ENCODE measurements at places on chromosomes 3 and 15.

- no peak for DNase-seq
Observed at GRCh38 chr3:187735837-187736236, 9.4 kb downstream of the BCL6 start.

GRCh38 chr15:101043911-101044624 lies 124.9 kb downstream of the LRRK1 start:
- no peak for DNase-seq

DNA sequence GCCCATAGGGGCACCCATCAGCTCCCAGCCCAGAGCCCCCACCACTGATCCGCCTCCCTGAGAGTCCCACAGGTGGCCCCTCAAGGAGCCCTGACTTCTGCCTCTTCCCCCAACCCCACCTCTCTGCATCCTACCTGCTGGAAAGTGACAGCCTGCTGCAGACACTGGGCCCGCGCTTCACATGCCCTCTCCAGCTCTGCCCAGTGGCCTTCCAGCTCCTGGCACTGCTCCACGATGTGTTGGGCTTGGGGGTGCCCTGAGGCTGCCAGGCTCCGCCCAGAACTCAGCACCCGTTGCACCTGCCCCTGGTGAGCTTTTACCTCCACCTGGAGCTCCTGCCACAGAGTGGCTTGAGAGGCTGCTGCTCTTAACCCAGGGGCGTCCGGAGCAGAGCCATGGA lies 20.1 kb downstream of the SPTBN5 start:
- DNase-seq, result no peak

GRCh38 chr3:53195602-53196574 lies 34.9 kb downstream of the PRKCD start:
- DNase-seq, result peak; percentile 80

GRCh38 chr15:98951493-98952320 lies 55.9 kb downstream of the PGPEP1L start:
- no peak for DNase-seq

- no peak for DNase-seq
Observed at GRCh38 chr15:68299436-68299835, 21.9 kb downstream of the FEM1B start.

- no peak for DNase-seq
Observed at GRCh38 chr15:39922462-39923092, 2.5 kb upstream of the GPR176 start.

GRCh38 chr3:114155370-114155821 lies 23.5 kb downstream of the DRD3 start:
- no peak for DNase-seq

DNA sequence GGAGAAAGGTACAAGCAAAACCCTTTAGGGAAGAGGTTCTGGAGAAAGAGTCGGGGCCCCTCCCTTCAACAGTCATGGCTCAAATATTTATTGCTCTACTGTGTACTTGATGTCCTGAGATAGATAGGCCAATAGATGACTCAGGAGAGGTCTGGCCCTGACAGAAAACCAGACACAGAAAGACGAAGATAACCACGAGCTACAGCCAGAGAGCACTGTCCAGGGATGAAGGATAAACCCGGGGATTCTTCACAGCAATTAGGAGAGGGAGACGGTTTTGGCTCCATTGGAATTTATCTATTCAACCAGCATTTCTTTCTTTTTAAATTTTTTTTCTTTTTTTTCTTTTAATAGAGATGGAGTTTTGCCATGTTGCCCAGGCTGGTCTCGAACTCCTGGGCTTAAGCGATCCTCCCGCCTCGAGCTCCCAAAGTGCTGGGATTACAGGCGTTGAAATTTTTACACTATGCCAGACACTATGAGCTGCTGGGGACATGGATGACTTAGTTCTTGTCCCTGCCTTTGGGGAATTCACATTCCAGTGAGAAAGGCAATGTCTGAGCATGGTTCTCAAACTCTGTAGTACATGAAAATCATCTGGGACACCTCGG lies 4.6 kb upstream of the CIDEC start:
- DNase-seq, result no peak

- no peak for DNase-seq
Observed at GRCh38 chr15:52183562-52184173, 7.5 kb downstream of the GNB5 start.

GRCh38 chr3:16370872-16371740 lies 106.1 kb downstream of the OXNAD1 start:
- peak; percentile 44 for DNase-seq

- no peak for DNase-seq
Observed at GRCh38 chr3:181274025-181274424, 284.5 kb upstream of the DNAJC19 start.

- DNase-seq, result peak; percentile 50
Observed at GRCh38 chr3:123105201-123106189, 38.7 kb downstream of the PDIA5 start.

DNA sequence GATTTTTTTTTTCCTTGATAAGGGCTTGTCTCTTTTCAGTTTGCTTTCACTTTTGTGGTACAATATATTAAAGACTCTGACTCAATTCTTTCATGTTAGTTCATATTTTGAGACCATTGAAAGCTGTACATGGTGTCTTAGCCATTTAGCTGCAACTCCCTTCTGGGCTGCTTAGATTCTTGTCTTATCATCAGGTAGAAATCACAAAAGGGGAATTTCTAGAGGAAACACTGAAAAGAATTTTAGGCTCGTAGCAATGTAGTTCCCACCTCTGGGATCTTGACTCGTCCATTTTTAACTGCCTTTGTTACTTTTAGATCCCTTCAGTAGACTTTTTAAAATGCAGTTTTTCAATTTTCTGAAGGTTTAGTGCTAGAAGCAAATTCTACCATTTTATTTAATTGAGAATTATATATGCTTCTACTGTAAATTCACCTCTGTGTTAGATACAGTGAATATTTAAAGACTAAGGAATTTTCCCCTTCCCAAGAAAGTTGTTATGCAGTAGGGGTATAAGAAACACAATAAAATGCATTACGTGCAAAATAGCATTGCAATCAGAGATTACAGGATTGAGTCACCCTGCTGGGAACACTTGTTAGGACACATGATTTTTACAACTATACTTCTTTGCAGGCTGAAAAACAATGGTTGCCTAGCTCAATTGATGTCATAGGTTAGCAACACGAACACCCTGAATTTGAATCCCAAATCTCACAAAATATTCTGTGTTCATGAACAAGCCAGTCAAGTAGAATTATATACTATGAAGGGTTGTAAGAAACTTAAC lies 772.7 kb downstream of the PDCD6IP start:
- DNase-seq, result no peak

DNA sequence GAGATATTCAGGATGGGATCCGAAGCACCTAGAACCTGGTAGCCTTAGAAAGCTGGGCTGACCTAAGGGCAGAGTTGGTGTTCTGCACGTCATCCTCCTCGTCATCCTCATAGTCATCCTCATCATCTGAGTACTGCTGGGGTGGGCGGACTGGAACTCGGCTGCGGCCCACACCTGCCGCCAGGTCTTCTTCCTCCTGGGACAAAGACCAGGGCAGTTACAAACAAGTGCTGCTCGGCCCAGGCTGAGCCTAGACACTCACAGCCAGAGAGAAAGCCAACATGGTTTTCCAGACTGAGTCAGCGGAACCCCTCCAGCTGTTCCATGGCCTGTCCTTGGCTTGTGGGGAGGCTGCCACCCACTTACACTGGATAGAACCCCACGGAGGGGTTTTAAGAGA lies 40.5 kb downstream of the SEMA3G start:
- no peak for DNase-seq

GRCh38 chr15:67550522-67550921 lies 8.0 kb downstream of the MAP2K5 start:
- no peak for DNase-seq

DNA sequence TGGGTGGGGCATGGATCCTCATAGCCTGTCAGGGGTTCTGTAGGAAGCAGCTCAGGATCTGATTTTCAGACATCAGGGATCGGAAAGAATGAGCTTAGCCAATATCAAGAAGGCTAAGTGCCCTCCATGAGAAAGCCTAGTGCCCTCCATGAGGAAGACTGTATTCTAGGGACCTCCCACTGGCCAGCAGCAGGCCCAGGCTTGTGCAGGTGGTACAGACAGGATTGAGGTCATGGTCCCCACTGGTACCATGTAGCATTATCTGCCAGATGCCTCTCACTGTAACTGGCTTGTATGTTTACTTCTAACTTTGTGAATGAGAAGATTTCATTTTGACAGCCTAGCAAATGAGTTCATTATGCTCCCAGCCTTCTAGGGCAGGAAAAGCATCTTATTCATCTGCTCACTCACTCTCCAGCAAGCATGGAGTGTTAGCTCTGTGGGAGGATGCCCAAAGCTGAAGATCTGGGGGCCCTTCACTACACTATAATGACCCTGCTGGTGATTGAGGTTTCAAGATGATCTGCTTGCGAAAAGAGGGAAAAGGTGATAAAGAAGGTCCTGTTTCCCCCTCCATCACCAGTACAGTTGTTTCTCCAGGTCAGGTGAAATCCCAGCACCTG lies 7.5 kb downstream of the EPHB1 start:
- DNase-seq, result no peak

GRCh38 chr3:102791641-102792589 lies 357.1 kb downstream of the ZPLD1 start:
- no peak for DNase-seq

DNA sequence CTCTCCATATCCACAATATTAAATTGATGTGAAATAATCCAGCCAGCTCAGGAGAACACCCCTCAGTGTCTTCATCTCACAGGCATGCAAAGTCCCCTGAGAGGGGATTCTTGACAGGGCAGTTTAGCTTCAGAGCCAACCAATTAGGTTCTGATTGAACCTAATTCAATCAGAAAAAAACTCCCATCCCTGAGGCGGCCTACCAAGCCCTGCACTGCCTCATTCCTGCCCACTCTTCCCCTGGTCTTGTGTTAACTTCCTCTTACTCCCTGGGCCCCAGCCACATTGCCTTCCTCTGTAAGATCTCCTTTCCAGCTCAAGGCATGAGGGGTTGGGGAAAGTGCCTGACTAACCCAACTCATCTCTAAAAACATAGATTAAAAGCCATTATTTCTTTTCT lies 46.1 kb downstream of the FRMD4B start:
- no peak for DNase-seq

DNA sequence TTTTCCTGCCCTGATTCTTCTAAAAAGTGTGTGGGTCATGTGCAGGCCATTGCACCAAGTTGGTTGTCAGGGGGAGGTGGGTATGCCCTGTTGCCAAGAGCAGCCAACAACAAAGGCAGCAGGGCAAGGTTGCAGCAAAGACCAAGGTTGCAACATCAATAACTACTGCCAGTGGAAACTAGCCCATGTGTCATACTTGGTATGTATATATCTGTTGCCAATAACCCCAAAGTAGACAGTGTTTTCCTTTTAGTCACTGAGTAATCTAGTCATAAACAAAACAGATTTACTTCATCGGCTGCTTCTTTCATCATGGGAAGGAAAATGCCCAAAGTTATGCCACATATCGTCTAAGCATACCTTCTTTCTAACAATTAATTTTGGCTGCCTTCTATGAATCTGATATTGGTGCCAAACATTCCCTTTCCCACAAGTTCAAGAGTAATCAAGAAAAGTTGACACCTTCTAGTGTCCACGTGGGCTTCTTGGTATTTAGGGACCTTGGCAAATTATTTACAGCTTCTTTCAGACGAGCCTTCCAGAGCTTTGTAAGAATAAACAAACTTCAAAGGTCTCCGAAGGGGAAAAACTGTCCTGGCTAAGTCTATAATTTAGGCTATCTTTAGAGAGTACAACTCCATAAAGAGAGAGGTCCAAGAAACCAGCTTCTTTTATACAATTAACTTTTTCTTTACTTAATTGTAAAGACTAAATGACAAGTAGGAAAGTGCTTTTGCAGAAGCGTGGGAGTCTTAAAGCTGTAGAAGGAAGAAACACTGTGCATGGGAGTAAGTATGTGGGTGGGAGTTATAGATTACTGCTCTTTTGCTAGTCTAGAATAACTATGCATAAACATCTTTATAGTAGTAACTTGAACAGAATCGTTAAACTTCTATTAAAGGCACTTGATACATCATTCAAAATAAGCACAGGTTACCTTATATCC lies 10.0 kb upstream of the MBNL1 start:
- DNase-seq, result no peak

DNA sequence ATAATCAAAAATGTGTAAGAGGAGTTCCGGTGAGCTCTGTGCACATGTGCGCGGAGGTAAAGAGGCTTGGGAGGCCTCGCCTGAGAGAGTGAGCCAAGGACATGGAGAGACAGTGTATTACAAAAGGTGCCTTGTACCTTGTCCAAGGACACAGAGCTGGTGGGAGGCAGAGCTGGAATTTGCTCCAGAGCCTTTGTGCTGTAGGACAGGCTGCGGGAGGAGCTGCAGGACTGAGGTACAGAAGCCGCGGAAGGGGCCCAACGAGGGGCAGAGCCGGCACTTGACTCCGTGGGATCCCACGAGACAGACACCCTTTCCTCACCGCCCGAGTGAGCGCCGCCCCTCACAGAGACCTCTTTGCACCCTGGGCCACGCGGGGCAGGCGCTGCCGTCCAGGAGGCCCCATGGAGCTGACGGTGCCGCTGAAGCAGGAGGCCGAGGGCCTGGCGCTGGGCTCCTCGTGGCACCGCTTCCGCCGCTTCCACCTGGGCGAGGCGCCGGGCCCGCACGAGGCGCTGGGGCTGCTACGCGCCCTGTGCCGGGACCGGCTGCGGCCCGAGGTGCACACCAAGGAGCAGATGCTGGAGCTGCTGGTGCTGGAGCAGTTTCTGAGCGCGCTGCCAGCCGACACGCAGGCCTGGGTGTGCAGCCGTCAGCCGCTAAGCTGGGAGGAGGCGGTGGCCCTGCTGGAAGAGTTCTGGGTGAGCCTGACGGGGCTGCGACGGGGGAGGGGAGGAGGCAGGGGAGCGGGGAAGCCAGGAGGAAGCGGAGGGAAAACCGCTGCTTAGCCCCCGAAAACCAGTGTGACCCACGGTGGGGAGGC lies 68.7 kb downstream of the SLTM start:
- peak; percentile 24 for DNase-seq

DNA sequence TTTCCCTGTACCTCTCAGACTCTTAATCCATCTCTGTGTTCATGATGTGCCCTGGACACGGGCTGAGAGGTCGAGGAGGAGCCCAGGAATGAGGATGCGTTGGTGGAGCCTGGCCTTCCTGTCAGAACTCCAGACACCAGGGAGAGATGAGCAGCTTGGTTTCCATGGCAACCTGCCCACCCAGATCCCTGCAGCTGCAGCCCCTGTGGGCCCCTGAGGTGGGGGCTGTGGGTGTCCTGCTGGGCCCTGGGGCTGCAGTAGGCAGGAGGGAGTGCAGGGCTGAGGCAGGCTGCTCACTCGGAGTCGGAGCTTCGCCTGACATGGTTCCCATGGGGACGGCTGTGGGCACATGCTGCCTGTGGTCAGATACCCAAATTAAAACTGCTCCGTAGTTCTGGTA lies 7.7 kb upstream of the SCN10A start:
- DNase-seq, result no peak

DNA sequence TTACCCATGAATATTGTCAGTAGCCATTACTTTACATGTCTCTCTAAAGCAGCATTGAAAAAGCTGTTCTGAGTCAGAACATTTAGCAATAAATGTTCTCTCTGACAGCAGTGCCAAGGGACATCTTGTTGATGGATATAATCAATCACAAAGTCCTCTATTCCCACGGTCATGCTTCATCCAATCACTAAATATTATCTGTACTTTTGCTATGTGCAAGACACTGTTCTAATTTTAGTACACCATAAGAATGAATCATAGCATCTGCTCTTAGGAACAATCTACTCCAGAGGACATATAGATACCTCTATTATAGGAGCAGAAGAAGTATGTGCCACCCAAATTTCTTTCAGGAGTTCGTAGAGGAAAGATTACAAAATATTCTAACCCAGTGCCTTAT lies 142.5 kb upstream of the MBNL1 start:
- peak; percentile 17 for DNase-seq
